Stomach (tissue), 19 donors: ENCODE measurements at places on chromosomes 4 and X.

DNA sequence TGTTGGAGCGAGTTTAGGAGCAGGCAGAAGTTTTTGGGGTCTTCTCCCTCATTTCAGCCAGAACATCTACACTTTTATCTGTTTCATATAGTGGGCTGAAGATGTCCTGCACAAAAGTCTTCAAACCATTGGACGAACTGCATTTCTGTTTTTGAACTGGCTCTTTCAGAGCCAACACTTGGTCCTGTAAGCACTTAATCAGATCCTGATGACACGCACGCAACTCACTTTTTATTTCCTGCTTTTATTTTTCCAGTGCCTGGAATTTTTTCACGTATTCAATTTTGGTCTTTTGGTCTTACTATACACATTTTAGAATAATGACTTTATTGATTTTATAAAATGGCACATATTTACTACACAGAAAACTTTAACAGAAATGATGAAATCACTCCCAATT, 40.2 kb upstream of the NKX3-2 start:
- no peak for DNase-seq

- DNase-seq = no peak
These were observed 94.6 kb downstream of the RASL11B start for GRCh38 chr4:52956691-52957090.

- DNase-seq = no peak
These were observed 181.8 kb upstream of the MAOA start for GRCh38 chrX:43474321-43474720.

DNA sequence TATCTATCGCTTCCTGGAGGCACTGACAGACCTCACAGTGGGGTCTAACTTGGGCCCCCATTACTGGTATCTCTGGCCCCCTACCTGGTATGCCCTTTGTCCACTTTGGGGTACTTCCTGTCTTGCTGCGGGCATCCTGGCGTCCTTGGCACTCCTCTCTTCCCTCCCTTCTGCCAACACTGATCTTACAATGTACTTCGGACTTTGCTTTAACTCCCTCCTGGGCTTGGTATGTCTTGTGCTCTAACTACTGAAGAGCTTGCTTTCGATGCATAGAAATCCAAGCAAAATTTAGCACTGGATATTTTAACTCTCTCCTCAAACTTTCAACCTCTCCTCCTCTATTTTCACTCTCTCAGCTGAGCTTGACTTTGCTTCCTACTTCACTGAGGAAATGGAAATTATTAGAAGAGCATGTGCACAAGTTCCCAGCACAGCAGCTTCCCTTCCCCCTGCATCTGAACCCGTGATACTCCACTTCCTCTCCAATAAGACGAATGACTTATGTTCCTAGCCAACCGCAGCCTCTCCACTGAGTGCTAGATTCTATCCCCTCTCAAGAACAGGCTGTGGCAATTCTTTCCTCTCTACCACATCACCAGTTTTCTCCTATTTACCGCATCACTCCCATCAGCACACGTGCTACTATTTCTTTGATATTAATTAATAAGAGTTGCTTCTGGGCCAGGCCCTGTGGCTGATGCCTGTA, 52.9 kb downstream of the SUPT20HL2 start:
- no peak for DNase-seq

DNA sequence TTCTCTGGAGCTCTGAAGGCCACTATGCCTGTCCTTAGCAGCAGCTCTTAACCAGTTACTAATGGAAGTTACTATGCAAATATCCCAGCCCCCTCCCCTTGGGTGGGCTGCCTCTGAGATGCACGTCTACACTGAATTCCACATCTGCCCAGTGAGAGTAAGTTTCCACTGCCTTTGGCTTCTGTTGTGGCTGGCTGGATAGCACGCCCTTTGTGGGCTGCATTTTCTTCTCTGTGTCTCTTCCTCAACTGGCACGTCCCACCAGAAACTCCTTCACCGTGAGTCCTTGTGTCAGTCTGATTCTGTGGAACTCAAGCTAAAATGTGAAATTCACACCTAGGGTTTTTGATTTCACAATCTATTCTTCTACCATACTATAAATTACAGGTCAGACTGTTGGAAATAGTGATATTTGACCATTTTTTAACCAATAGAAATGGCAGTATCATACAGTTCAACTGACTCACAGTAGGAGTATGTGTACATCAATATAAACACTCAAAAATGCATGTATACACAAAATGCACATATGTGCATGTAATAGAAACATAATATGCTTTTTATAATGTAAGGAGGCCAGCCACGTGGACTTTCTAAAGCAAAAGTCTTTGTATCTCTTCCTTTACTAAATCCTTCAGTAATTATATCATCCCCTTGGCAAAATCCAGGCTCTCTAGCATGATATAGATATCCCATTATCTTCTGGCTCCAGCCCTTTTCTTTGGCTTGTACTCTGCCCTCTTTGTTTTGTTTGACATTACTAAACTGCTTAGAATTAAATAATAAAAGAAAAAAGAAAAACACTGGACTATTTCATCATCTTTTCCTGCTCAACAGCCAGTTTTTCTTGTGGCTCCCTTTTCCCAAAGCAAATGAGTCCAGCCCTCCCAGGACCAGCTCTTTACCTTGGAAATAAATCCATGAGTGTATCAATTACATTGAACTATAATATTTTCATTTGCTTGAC, 33.2 kb upstream of the LDB2 start:
- peak; percentile 48 for DNase-seq

DNA sequence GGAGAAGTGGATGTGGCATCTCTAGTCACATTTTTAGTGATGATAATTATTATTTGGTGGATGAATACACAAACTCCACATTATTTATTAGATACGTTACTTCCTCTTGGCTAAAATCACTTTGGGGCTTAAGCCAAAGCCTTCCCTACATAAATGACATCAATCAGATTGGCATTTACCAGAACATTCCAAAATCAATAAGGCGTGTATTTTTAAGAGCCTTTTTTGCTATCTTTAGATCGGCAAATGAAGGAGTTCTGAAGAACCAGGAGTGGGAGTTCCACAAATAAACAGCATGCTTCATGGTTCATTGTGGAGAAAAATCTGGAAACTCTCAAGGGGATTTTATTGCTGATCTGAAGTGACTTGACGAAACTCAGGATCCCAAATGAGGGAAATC, 89.7 kb downstream of the AMELX start:
- no peak for DNase-seq

- peak; percentile 87 for DNase-seq
These were observed 501 bp downstream of the ZNF518B start for GRCh38 chr4:10456595-10457254.

GRCh38 chrX:72545990-72546389, 26.7 kb downstream of the HDAC8 start:
- no peak for DNase-seq

DNA sequence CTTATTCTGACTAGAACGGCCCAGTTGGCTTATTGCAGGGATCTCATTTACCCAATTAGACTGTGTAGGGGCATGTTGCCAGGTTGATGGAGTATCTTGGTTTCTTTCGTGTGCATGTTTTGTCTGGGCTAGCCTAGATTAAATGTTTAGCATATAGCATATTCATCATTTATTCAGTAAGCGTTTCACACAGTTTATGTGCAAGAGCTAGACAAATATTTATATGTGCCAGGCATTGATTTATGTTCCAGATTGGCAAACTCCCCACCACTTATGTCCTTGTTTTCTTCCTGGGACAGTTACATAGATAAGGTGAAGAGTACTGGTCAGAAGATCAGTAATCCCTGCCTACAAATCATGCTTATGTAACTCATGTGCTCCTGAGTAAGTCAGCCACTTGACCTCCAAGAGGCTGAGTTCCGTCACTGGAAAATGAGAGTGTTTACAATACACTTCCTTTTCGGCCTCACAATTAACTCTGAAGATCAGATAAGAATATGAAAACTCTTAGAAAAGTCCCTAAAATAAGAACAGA, 57.2 kb downstream of the RUFY3 start:
- DNase-seq = no peak

- peak; percentile 95 for DNase-seq
These were observed 5.4 kb upstream of the SORBS2 start for GRCh38 chr4:185817403-185817818.

- no peak for DNase-seq
These were observed 95.6 kb downstream of the MAPK10 start for GRCh38 chr4:86264241-86264640.

GRCh38 chr4:10832806-10833628, 148.4 kb upstream of the CLNK start:
- DNase-seq = peak; percentile 7

- DNase-seq = peak; percentile 20
These were observed 51.9 kb downstream of the CPZ start for GRCh38 chr4:8644461-8644891.

DNA sequence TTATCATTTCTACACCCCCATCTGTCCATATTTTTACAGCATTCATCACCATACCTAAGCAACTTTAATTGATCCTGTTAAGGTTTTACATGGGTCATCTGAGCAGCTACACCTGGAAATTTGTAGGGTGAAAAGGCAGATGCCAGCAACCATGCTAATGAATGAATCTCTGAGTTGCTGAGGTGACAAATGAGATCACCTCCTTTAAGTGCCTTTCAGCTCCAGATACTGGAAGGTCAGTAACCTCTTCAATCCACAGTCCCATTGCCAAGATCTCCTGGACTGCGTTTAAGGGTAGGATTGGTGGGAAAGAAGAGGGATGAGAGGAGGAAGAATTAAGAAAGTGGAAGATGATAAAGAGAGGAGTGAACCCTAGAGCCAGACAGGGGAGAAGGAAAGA, 8.5 kb upstream of the BMP3 start:
- DNase-seq = no peak

GRCh38 chr4:174117445-174117844, 166.0 kb downstream of the FBXO8 start:
- peak; percentile 13 for DNase-seq

- DNase-seq = no peak
These were observed 78.8 kb downstream of the PDGFC start for GRCh38 chr4:156892805-156893204.

- no peak for DNase-seq
These were observed 330.1 kb upstream of the HAND2 start for GRCh38 chr4:173860094-173860493.

GRCh38 chrX:130654409-130654950, 248.5 kb downstream of the ENOX2 start:
- DNase-seq = peak; percentile 20

- no peak for DNase-seq
These were observed 225.4 kb downstream of the ARHGAP24 start for GRCh38 chr4:85700362-85700761.

- no peak for DNase-seq
These were observed 7.6 kb upstream of the PRRG3 start for GRCh38 chrX:151687635-151688034.

GRCh38 chrX:115595049-115595448, 34.1 kb downstream of the PLS3 start:
- DNase-seq = no peak

GRCh38 chr4:41324861-41325260, 68.1 kb downstream of the UCHL1 start:
- DNase-seq = no peak

DNA sequence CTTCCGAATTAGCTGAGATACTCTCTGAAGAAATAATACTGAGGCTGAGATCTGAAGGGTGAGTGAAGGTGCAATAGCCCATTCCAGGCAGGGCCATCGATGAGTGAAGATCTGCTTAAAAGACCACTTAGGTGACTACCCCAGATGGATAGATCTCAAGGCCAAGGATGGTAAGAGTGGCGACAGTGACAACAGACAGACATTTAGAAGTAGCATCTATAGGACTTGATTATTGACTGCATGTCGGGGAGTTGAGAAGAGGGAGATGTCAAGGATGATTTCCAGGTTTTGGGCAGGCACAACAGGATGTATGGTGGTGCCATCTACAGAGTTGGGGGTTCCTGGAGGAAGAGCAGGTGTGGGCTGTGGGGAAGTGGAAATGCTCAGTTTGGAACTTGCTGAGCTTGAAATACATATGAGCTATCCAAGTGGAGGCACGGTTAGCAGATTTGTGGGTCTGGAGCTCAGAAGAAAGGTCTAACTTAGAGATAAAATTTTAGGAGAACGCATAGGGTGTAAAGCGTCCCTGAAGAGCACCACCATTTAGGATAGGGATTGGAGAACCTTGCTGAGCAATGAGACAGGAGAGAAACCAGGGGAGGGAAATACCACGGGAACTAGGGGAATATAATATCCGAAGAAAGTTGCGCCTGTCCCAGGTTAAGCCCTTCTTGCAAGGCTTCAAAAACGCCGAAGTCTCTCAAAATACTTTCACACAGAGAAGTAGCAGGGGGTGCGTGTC, 688 bp downstream of the UFSP2 start:
- no peak for DNase-seq

- no peak for DNase-seq
These were observed 70.7 kb upstream of the HPGD start for GRCh38 chr4:174592985-174593335.

- no peak for DNase-seq
These were observed 98.9 kb upstream of the MED14 start for GRCh38 chrX:40834225-40834624.

DNA sequence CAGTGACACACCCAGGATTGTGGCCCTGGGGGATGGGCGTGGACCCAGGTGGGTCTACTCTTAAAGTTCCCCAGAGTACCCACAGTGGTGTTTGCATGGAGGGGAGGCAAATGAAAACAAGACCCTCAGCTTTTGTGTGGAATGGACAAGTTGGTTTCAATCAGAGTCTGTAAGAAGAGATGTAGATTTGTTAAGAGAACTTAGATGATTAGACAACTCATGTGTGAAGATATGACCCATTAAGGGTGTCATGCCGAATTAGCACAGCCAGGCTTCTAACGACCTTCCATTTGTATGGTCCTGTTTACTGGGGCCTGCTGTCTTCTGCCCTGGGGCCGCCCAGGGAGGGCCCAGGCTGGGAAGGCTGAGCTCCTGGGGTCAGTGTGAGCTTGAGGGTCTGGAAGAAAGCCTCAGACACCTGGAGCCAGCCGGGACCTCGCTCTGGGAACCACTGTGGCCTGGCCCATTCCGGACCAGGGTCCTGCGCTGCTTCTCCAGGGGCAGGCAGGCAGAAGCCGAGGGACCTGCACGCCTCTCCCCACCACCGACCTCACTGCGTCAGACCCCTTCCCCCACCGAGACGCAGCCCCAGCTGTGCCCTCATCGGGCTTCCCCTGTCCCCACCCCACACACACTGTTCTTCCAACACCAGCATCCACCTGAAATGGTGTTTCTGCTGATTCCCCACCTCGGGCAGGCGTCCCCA, 20.4 kb downstream of the UVSSA start:
- no peak for DNase-seq

DNA sequence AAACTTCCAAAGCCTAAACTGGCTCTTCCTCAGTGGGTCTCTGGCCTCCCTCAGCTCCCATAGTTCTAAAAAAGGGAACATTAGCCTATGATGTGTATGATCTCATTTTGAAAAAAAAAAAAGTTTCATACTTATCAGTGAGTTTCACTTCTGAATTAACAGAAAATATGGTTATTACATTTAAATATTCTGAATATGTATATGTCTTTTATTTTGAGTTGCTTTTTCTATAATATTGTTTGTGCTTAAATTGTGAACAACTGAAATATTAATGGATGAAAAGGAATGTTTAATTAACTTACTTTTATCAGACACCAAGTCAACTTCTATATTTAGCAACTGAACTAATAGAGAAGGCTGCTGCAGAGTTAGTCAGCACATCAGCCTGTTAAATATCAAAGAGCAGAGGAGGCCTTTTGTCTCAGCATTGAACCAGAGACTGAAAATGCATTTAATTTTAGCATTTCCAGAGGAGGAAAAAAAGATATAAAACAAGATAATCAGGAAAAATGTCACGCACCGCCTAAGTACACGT, 20.4 kb upstream of the FHL1 start:
- DNase-seq = no peak
